ENCODE measurements at places on chromosomes 4 and X.

GRCh38 chr4:95325665-95326064, 223.1 kb downstream of the UNC5C start:
- no peak for DNase-seq

- DNase-seq = no peak
These were observed 223.0 kb downstream of the GRIA2 start for GRCh38 chr4:157443537-157443936.

GRCh38 chrX:69136546-69137331, 28.5 kb downstream of the PJA1 start:
- no peak for DNase-seq

DNA sequence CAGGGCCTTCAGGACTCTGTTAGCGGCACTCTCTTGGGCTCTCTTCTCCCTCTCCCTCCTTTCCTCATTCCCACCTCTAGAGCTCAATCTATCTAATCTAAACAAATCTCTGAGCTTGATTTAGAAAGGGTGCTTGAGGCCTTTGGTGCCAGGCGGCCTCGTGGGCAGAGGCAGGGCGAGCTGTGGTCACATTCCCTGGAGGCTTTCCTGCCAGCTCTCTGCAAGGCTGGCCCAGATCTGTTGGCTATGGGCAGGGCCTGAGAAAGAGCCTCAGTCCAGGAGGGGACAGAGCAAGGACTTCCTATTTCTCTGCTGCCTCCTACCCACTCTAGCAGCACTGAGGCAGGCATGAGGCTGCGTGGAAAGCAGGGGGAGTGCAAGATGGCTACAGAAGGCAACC, 38.6 kb downstream of the PJA1 start:
- DNase-seq = no peak

DNA sequence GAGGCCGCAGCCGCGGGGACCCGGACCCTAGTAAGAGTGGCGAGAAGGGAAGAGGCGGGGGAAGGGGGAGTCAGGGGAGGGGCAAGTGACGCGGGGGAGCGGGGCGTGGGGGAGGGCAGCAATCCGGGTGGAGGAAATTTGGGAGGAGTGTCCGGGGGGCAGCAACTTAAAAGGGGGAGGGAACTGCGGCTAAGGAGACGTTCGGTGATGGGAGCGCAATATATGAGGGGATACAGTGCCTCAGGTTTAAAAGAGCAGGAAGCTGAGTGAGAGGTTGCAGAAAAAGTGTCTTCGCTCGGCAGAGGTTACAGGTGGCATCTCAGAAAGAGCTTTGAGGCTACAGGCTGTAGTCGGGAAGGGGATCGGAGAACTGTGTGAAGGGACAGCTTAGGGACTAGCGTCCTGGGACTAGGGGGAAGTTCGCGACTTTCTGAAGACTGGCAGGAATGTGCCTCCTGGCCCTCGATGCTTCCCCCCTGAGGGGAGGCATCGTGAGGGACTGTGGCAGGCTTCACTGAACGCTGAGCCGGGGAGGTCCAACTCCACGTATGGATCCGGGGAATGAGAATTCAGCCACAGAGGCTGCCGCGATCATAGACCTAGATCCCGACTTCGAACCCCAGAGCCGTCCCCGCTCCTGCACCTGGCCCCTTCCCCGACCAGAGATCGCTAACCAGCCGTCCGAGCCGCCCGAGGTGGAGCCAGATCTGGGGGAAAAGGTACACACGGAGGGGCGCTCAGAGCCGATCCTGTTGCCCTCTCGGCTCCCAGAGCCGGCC, 519 bp downstream of the FOXO4 start:
- peak; percentile 34 for DNase-seq

DNA sequence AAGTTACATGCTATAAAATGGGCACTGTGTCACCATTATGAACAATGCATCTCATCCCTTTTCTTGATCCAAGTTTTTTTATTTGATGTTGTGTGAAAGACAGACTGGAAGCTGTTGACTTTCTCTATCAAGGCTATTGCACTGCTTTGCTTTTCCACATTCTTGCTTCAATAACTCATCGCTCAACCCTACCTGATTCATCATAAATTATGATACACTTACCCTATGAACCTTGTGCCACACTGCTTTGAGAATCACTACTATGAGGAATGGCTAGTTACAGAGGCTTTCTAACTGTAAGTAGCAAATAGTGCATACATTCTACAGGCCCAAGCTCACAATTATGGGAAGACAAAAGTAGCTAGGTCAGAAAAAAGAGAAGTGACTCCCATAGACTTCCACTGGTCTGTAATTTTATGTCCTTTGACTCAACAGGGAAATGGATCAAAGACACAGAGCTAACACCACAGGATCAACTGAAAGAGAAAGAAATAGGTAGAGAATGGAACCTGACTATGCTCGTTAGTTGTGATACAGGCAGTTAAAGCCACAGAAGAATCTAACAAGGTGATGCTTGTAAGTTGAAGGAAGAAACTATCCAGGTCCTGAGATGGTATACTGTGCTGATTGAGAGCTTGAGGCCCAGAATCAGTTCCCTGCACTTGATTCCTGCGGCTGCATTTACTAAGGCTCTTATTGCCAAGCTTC, 163.5 kb downstream of the PPP3CA start:
- DNase-seq = no peak

- DNase-seq = no peak
These were observed 81.6 kb downstream of the FBXO8 start for GRCh38 chr4:174201871-174202270.

DNA sequence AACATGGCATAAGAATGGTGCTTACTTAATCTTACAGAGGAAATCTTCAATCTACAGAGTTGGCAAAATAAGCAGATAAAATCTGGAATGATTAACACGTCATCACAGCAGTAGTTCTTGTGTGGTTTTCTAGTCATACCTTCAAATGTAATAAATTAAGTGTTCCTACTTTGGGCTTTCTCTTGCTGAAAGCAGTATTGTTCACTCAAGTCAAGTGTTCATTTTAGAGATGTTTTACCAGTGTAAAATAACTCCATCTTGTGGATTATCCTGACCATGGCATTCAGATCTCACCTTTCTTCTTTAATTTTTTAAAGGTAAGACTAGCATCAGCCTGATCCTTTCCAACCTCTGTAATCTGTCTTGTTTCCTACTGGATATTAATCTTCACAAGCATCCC, 72.9 kb downstream of the ADAMTS3 start:
- DNase-seq = no peak

- DNase-seq = no peak
These were observed 4.1 kb upstream of the MANBA start for GRCh38 chr4:102764901-102765300.

DNA sequence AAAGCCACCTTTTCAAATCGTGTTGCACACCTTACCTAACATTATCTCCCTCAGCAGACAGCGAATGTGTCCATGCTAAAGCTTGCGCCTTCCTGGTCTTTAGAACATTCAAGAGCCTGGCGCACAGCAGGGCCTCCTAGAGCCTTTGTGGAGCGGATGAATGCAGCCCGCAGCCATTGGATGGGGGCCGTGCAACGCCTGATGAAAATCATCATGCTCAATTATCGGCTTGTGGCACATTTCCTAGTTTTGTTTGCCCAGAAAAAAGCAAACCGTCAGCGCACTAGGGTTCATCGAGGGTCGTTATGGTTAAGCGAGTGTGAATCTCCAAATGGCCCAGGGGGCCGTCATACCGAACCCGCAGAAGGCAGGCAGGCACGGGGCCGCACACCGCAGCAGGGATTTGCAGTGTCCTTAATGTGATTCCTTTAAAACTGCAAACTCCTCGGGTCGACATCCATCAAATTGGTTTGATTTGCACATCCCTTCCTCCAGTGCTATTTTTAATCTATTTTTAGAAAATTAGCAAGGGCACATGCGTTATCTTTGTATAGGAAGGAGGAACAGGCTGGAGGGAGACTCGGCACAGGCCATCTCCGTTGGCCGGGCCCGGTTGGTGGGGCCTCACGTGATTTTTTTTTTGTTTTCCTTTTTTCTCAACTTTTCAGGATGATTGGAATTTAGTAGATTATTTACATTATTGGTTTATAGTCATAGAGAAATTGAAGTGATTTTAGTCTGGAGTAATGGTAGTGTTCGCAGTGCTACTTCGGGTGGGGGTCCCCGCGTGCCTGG, 53.1 kb downstream of the ABLIM2 start:
- DNase-seq = no peak

DNA sequence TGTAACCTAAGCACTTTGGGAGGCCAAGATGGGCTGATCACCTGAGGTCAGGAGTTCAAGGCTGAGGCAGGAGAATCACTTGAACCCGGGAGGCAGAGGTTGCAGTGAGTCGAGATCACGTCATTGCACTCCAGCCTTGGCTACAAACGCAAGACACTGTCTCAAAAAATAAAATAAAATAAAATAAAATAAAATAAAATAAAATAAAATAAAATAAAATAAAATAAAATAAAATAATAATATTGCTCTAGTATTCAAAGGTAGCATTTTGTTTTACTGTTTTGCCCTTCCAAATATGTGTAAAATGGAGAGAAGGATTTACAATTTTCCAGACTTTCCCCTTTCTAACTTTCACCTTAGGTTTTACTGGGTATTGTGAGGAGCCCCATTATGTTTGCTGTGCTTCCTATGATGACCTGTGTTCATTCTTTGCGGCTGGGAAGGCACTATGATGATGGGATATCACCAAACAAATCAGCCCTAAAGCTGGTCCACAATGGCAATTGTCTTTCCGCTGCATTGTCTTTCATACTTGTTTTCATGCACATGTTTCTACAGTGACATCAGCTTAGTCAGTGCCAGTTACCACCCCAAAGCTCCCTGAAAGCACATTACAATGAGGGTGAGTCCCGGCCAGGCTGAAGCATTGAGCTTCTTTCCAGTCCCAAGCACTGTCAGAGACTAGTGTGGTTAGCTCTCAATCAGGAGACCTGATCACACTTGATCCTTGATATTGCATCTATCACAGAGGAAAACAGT, 50.8 kb downstream of the DTHD1 start:
- no peak for DNase-seq

GRCh38 chrX:109974906-109975655, 27.8 kb upstream of the TMEM164 start:
- no peak for DNase-seq

GRCh38 chr4:14338585-14339265, 663.6 kb upstream of the CPEB2 start:
- DNase-seq = no peak

- DNase-seq = no peak
These were observed 146.5 kb downstream of the RBM47 start for GRCh38 chr4:40482985-40483647.

DNA sequence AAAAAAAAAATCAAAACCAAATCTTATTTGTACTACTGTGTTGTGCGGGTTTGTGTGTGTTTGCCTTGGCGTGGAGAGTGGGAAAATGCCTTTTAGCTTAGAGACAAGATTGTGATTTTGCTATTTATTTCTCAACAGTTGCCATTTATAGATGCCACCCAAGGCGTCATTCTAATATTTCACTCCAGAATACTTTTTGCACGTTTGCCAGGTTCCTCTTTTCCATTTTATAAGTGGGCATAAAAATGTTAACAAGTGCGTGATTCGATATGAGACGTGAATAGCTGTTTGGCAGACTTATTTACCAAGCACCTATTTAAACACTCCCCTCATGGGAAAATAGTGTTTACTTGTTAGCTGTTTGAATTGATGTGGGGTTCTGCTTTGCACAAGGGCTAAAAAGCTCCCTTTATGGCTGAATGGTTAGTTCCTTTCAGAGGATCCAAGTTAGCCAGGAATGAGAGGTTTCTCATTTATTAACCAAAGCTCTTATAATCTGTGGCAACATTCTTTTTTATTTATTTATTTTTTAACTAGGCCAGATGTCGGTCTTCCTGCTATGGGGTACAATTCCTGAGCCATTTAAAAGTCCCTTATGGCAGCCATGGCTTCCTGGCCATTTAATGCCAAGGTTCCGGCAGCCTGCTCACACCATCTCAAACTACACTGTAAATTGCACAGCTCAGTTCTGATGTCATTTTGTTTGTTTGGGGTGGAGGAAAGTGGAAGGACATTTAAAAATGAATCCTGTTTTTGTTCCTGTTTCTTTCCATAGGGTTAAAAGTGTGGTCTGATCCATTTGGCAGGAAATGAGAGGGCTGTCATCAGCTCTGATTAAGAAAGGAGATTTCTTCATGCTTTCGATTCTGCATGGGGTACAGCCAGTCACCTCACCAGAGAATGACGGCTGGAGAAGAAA, 14.6 kb downstream of the SMIM20 start:
- no peak for DNase-seq

GRCh38 chr4:17511051-17511450, 839 bp downstream of the QDPR start:
- DNase-seq = no peak

DNA sequence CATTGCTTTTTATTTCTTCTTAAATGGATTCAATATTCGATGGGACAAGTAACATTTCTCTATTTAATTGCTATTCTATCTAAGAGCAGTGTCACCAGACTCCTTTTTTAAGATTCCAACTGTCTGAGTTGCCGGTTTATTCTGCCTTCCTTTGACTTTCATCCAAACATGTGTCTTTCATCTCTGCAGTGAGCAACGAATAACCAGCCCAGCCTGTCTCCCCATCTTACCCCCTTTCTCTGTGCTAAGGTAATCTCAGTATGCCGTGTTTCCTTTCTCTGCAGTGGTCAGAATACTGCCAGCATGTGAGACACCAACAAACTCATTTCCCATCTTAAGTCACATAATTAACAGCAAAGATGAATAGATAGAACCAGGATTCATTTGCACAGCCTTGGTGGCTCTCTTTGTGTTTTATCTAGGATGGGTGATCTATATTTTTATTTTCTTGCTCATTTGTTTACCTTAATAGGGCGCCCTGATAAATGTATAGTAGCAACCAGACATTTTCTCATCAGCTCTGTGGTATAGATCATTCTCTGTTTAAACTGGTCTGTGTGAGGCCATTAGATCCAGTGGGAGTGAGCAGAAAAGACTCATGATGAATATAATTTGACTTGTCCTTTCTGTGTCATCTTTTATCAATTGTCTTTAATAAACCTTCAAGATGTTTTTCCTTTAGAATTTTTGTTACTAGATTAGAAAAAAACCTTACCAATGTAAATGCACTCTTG, 394.8 kb upstream of the IGFBP7 start:
- no peak for DNase-seq

- DNase-seq = no peak
These were observed 2.2 kb upstream of the NKX1-1 start for GRCh38 chr4:1408418-1408817.

GRCh38 chrX:33126469-33126868, 84.9 kb downstream of the DMD start:
- DNase-seq = no peak

GRCh38 chrX:134423606-134424005, 36.4 kb upstream of the HPRT1 start:
- DNase-seq = no peak

GRCh38 chrX:50375481-50376267, 95.0 kb downstream of the DGKK start:
- DNase-seq = no peak

All from H54 (cell line).